ENCODE measurements at places on chromosomes 5 and 9. TPM values are rescaled to one million over a fixed set of nuclear protein-coding genes. Genes with fewer than 3 reads are reported as not detected.

- no peaks in the 10 kb centered on the region for H3K36me3 ChIP-seq
- no peak overlapping the region for H3K27ac ChIP-seq
- H3K4me3 ChIP-seq, result no peak overlapping the region
- H3K27me3 ChIP-seq, result no peaks in the 10 kb centered on the region
- H3K4me1 ChIP-seq, result no peaks in the 10 kb centered on the region
- DNase-seq, result no peak
These were observed 106.5 kb upstream of the HAPLN1 start for GRCh38 chr5:83827111-83827557.

- no peak for DNase-seq
- H3K4me3 ChIP-seq, result no peak overlapping the region
- H3K27ac ChIP-seq, result no peak overlapping the region
- H3K4me1 ChIP-seq, result no peaks in the 10 kb centered on the region
- no peaks in the 10 kb centered on the region for H3K36me3 ChIP-seq
- no peaks in the 10 kb centered on the region for H3K27me3 ChIP-seq
These were observed 21.8 kb downstream of the CTNNAL1 start for GRCh38 chr9:108991479-108991878.

GRCh38 chr5:12354686-12355085 is 450.4 kb upstream of the CTNND2 start:
- DNase-seq, result no peak
- H3K27ac ChIP-seq, result no peak overlapping the region
- H3K4me3 ChIP-seq, result no peak overlapping the region

GRCh38 chr5:59182760-59183159 is 599.9 kb downstream of the RAB3C start:
- H3K36me3 ChIP-seq, result no peaks in the 10 kb centered on the region
- H3K27me3 ChIP-seq, result no peaks in the 10 kb centered on the region
- no peaks in the 10 kb centered on the region for H3K4me1 ChIP-seq
- no peak overlapping the region for H3K4me3 ChIP-seq

- H3K4me3 ChIP-seq, result no peak overlapping the region
- no peak for DNase-seq
- H3K36me3 ChIP-seq, result peaks cover 17% of the 10 kb centered on the region
- H3K27ac ChIP-seq, result no peak overlapping the region
These were observed 50.0 kb downstream of the DMXL1 start for GRCh38 chr5:119120893-119121292.

GRCh38 chr9:95206143-95206542 is 111.4 kb downstream of the FANCC start:
- H3K4me1 ChIP-seq, result no peaks in the 10 kb centered on the region
- H3K4me3 ChIP-seq, result no peak overlapping the region
- no peaks in the 10 kb centered on the region for H3K27me3 ChIP-seq
- DNase-seq, result no peak
- H3K27ac ChIP-seq, result no peak overlapping the region
- no peaks in the 10 kb centered on the region for H3K36me3 ChIP-seq

- DNase-seq, result no peak
- no peaks in the 10 kb centered on the region for H3K4me1 ChIP-seq
- no peaks in the 10 kb centered on the region for H3K36me3 ChIP-seq
- no peak overlapping the region for H3K4me3 ChIP-seq
- no peak overlapping the region for H3K27ac ChIP-seq
- H3K27me3 ChIP-seq, result no peaks in the 10 kb centered on the region
These were observed 78.5 kb downstream of the CACNA1B start for GRCh38 chr9:137956039-137956438.

DNA sequence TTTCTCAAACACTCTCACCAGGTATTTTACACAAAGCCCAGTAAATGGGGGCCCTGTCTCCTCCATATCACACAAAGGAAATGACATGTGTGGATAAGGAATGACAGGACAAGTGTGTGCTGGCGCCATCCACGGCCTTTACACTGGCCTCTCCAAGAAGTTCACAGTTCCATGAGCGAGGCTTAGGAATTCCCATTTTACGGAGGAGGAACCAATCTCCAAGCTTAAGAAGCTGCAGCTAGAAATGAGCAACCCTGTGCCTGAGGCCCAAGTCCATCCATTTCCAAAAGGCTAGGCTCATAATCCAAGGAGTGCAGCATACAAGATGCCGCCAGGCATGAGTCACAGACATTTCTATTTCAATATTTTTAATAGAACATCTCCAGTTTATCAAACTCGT is 203.4 kb downstream of the AUH start:
- DNase-seq, result no peak
- no peak overlapping the region for H3K4me3 ChIP-seq
- no peak overlapping the region for H3K27ac ChIP-seq
- H3K27me3 ChIP-seq, result no peaks in the 10 kb centered on the region
- H3K4me1 ChIP-seq, result peaks cover 20% of the 10 kb centered on the region

DNA sequence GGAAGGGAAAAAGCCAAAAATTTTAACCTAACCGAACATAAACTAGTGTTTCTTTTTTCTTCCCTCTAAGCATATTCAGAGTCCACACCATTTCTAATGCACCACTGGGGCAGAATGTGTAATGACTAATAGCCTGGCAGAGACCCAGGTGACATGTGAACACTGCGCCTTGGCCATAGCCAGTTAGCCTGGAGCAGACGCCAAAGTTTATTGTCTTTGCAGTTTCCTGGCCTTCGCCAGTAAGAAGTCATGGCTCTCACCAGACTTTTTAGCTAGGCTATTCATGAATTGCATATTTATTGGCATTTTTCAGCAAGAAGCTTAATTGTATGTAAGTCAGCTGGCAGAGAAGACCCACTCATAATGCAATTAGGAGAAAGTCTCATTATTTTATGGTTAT is 182.8 kb upstream of the SLC27A6 start:
- H3K4me3 ChIP-seq, result no peak overlapping the region
- no peaks in the 10 kb centered on the region for H3K27me3 ChIP-seq
- H3K4me1 ChIP-seq, result no peaks in the 10 kb centered on the region
- DNase-seq, result no peak
- no peak overlapping the region for H3K27ac ChIP-seq
- no peaks in the 10 kb centered on the region for H3K36me3 ChIP-seq

DNA sequence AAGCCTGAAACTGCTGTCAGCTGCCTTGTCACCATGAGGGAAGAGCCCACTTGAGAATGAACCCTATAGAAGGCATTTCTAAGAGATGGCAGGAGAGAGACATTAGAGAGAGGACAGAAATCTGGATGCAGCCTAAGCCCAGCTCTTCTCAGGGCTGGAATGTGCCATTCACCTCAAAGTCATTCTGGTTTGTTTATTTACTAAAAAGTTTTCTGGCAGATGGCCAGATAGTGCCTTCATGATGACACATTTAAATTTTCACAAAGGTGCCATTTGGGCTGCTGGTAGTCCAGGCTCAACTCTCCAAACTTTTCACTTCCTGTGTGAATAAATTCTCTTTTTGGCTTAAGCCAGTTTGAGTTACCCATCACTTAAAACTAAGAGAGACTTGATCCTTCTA is 144.6 kb upstream of the ZNF366 start:
- H3K27ac ChIP-seq, result no peak overlapping the region
- H3K4me3 ChIP-seq, result no peak overlapping the region
- DNase-seq, result no peak
- H3K4me1 ChIP-seq, result no peaks in the 10 kb centered on the region

DNA sequence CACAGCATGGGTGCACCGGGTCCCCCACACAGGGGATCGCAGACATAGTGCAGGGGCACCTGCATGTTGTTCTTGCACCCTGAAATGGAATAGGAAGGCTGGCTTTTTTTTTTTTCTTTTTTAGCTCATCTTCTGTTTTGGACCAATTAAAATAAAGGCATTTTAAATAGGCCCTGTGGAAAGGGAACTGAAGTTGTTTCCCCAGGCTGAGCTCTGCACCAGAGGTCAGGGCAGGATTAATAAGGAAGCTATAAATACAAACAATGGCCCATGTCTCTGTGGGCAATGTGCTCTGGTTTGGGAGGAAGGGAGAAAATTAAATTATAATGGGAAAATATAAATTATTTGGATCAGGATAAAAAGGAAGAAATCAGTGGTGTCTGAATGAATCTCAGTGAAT is 21.2 kb upstream of the KCNMB1 start:
- no peaks in the 10 kb centered on the region for H3K4me1 ChIP-seq
- no peaks in the 10 kb centered on the region for H3K36me3 ChIP-seq
- no peak overlapping the region for H3K4me3 ChIP-seq
- no peak overlapping the region for H3K27ac ChIP-seq

DNA sequence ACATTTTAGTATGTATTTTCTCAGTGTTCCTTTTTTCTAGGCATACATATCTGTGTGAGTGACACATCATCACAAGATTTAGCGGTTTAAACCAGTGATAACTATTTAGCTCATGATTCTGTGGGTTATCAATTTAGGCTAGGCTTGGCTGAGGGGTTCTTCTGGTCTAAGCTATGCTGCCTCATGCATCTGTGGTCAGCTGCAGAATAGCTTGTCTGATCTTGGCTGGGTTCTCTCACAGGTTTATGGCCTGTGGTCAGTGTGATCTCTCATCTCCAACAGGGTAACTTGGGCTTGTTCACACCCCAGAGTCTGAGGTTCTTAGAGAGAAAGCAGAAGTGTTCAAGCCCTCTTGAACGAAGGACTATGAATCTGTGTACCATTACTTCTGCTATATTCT is 363.3 kb downstream of the KDM4C start:
- H3K27ac ChIP-seq, result no peak overlapping the region
- peaks cover 9% of the 10 kb centered on the region for H3K36me3 ChIP-seq
- DNase-seq, result no peak
- H3K27me3 ChIP-seq, result no peaks in the 10 kb centered on the region
- no peak overlapping the region for H3K4me3 ChIP-seq

- no peak for DNase-seq
- H3K27me3 ChIP-seq, result no peaks in the 10 kb centered on the region
- H3K4me1 ChIP-seq, result peaks cover 20% of the 10 kb centered on the region
- H3K27ac ChIP-seq, result no peak overlapping the region
- H3K36me3 ChIP-seq, result peaks cover 15% of the 10 kb centered on the region
- no peak overlapping the region for H3K4me3 ChIP-seq
These were observed 39.8 kb downstream of the UGCG start for GRCh38 chr9:111936391-111936790.

Gene NEUROG1
- total RNA-seq, result not detected

Gene SPATA31E1
- not detected for total RNA-seq

Data from CD8-positive, alpha-beta memory T cell (primary cell).